ENCODE measurements at places on chromosomes 3 and 15. TPM values are rescaled to one million over a fixed set of nuclear protein-coding genes. Genes with fewer than 3 reads are reported as not detected.
A peak's percentile ranks its signal among the peaks of the same experiment; 100 is the strongest.

GOLGA8T gene
- 0.27 TPM for total RNA-seq

NT5DC2 gene
- 192 TPM for total RNA-seq

KATNBL1 gene
- total RNA-seq: 39.1 TPM

MYO5A gene
- 34.2 TPM for total RNA-seq

KIF7 gene
- total RNA-seq: 5.4 TPM

CADPS gene
- total RNA-seq: 0.08 TPM

PRRT3 gene
- total RNA-seq: 2.1 TPM

FAM3D gene
- not detected for total RNA-seq

TMEM43 gene
- total RNA-seq: 83.7 TPM

DNA sequence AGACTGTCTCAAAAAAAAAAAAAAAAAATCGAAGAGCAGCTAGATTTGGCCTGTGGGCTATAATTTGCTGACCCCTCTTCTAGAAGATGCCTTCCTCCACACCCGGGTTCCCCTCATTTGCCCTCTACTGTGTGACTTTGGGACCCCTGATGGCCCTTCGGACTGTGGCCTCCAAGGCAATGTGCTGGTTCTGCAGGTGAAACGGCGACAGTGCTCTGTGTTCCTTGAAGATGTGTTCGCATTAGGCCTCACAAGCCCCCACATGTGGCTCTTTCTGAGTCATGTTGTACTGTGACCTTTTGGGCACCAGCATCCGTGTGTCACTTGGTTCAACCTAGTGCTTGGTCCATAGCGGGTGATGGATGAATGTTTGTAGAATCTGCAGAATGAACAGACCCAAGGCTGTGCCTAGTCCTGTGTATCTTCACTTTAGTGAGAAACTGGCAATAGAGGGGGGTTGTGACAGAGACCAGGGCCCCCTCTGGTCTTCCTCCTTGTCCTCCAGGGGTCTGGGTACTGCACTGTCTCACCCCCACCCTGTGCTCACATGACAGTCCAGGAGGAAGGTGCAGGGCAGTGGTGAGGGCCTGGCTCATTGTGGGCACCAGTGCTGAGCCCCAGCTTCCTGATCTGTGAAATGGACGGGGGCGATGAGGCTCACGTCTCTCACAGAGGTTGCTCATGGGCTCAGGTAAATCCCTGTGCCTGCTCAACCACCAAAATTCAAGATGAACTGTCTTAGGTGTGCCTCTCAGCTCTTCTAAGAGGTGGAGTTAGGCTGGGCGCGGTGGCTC is 22.7 kb downstream of the GOLGA6L2 start:
- DNase-seq: no peak

DNA sequence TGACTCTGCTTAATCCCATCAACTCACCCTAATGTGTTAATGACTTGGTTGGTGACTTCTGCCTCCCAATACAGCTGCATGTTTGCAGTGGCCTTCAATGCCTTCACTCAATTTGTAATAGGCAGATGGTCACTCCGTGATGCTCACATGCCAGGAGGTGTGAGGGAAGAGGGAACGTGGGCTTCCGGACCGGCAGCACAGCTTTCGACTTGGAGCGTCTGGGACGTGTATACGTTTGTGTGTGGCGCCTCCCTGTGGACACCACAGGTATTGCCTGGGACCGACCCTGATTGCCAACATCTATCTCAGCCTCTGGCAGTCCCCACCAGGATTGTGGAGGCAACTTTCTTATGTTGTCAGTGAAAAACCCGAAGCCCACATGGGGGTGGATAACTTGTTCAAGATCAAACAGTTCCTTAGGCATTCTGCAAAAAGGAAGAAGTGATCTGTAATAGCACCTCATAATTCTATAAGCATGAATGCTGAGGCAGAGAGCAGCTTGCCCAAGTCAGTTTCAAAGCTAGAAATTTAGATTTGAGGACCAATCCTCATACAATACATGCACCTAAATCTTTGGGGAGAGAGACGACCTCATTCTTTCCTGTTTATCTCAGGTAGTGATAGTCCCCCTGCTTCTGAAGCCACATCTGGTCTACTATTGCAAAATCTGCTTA is 16.9 kb downstream of the MRPL46 start:
- DNase-seq: no peak

- no peak for DNase-seq
Observed at GRCh38 chr15:58249646-58250312, 111.6 kb downstream of the AQP9 start.

DNA sequence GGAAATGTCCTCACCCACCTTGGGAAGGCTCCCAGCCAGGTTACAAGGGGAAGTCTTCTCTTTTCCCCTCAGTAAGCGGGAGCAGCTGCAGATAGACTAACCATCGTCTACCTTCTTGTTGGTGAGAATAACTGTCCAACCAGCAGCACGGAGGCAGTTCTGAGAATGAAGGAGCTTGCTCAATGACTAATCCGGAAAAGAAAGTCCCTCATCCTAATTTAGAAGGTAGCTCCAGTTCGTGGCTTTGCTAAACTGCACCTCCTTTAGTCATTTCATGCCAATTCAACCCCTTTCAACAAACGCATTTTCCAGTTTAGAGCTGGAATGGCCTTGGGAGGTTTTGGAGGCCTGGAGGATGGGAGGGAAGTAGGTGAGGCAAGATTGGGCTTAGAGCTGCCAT is 527.4 kb upstream of the PROK2 start:
- DNase-seq: no peak

DNA sequence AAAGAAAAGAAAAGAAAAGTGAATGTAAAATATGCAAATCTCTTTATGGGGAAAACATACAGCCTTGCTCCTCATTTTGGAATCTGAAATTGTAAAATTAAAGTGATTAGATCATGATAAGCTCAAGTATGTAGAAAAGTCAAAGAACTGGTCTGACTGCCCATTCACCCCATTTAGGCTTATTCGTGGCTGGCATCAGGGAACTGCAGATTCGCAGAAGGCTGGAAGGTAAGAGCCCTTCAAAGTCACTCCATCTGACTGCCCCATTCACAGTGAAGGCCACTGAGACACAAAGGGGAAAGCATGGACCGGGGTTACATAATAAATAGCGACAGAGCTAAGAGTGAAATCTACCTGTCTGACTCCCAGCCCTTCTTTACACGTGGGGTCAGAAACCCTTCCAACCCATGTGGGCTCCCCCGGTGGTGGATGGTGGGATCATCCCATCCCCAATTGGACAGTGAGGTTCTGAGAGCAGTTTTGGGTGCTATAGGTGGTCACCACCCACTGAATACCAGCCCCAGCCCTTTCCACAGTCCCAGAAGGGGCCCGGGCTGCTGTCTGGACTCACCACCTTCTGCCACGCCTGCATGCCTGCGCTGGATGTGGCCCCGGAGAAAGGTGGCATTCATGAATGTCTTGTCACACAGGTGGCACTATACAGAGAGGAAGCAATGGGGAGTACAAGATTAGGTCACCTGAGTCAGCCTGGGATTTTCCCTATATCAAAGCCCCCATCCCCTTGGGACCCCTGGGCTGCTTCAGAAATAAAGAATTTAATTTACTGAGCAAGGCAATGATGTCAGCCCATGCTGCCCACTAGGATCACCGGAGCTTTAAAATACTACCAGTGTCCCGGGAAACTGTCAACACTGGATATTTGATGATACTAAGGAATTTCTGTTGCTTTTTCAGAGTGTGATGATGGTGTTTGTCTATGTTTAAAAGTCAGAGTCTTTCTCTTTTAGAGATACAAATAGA is 17.9 kb downstream of the DZIP1L start:
- DNase-seq: no peak

DNA sequence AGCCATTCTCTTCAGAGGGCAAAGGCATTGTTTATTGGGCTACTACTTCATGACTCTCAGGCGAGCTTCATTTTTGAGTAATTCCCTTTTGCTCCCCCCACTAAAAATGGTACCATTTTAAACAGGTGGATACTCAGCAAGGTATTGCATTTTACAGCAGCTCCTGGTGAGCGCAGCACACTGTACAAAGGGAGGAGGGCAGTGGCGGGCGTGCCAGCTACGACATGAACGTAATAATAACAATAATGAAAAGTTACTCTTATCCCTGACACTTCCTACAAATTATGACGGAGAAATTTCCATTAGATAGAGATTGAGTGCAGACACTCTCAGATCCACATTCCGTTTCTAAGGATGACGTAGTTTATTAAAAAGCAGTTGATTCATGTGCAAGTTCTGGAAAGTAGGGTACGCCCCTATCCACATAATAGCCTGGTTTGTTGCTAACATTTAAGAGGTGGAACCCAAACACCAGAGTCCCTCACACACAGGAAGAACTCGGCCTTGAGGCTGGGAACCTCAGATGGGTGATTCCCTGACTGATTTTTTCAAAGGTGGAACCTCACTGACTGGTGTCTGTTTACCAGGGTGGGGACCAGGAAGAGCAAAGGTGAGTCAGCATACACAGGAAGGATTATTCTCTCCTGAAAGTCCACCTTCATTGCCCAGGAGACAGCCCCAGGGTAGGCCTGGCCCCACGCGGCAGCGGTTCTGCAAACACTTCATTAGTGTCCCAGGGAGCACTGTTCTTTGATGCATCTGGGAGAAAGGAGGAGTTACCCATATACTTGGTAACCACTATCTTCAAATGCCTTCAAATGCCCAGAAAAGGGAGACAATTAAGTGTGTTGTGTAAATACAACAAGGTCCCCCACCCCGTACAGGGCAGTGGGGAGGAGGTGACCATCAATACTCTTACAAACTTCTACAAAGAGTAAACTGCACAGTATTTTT is 69.9 kb downstream of the LDHAL6B start:
- DNase-seq: no peak

DNA sequence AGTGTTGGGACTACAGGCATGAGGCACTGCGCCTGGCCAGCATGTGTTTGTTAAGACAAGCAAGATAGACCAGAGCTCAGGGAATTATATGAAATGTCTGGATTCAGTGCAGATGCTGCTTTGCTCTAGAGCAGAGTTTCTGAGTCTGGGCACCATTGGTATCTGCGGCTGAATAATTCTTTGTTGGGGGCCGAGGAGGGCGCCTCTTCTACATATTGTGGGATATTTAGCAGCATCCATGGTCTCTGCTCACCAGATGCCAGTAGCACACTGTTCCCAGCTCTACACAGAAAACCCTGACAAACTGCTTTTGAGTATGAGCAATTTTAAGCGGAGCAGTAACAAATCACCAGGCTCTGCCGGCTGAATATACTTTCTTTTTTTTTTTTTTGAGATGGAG is 3.6 kb upstream of the LDHAL6B start:
- no peak for DNase-seq

DNA sequence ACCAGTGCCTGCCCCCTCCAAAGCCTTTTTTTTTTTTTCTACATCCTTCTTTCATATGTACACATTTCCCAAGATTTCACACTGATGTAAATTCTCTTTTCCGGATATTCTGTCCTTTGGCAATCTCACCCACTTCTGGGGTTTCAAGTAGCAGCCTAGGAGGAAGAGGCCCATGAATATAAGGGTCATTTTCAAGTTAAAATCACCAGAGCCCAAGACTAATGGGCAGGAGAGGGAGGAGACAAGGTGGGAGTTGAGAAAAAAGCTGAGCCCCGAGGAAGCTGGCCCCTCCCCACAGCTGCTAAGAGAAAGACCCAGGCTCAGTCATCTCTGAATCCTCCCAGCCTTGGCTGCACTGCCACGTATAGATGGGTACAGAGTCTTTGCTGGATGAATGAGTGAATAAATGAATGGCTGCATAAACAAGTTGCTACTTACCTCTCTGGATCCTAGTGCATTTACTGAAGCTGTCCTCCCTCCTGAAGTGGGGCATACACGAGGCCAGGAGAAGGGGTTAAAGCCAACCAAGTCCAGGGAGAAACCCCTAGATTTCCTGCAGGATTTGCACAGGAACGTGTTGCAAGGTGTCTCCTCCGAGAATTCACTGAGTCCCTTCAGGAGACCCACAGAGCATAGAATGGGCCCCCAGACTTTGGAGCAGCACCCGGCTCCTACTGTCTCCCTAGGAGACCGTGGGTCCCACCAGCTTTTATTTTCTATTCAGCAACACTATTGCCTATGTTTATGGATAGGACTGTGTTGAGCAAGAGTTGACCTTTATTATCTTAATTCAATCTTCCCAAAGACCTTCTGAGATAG is 100.8 kb upstream of the LIPC start:
- no peak for DNase-seq

GRCh38 chr3:108006881-108007331 is 83.9 kb downstream of the CD47 start:
- DNase-seq: no peak

DNA sequence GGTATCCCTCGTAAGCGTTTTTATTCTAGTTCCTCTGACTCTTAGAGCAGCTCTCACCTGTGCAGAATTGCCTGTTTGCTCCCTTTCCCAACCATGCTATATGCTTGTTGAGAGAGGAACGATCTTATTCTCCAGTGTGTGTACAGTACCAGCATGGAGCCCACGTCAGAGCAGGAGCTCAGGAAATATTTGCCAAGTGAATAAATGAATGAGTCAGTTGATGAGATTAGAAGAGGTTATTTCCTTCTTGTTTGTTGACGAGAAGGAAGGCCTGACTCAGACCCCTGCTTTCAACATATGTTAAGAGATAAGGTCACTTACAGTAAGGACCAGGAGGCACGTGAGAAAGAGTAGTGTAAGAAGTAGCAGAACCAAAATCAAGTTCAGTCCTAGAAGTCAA is 106.3 kb upstream of the ABHD17C start:
- DNase-seq: peak; percentile 34

- no peak for DNase-seq
Observed at GRCh38 chr3:21464746-21465145, 286.3 kb downstream of the ZNF385D start.

GRCh38 chr3:11774296-11774877 is 72.3 kb downstream of the TAMM41 start:
- DNase-seq: no peak

DNA sequence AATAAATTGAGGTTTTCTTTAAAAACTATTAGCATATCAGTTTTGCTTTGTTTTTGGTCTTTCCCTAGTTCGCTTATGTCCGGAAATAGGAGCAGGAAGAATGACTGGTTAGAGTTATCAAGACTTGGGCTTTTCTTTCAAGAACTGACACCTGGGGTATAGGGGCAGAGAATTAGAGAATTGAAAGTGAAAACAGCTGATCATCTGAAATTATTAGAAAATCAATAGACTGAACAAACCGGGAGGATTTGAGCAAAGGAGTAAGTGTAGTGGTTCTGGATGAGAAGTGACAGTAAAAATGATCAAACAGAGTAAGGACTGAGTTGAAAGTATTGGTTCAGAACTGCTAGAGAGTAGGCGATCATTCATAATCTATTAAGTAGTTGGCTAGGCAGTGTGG is 6.0 kb downstream of the MINDY2 start:
- DNase-seq: no peak

DNA sequence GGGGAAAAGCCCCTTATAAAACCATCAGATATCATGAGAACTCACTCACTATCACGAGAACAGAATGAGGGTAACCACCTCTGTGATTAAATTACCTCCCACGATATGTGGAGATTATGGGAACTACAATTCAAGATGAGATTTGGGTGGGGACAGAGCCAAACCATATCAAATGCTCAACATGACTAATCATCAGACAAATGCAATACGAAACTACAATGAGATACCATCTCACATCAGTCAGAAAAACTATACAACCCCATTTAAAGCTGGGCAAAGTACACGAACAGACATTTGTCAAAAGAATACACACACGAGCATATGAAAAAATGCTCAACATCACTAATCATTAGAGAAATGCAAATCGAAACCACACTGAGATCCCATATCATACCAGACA is 67.7 kb downstream of the SCAPER start:
- DNase-seq: no peak
